ENCODE measurements at places on chromosomes 13 and 19. TPM values are rescaled to one million over a fixed set of nuclear protein-coding genes. Genes with fewer than 3 reads are reported as not detected.

The CYP2A7 gene
- not detected for total RNA-seq

The ZNF66 gene
- total RNA-seq: 1.4 TPM

The SYT5 gene
- total RNA-seq: 0.38 TPM

The BEST2 gene
- total RNA-seq: not detected

The OR7G3 gene
- not detected for total RNA-seq

The TNFAIP8L1 gene
- total RNA-seq: 8.2 TPM

The PRSS57 gene
- not detected for total RNA-seq

The ITGBL1 gene
- 84.5 TPM for total RNA-seq

The ZNF418 gene
- total RNA-seq: 0.54 TPM

The PMIS2 gene
- not detected for total RNA-seq

The LPAR6 gene
- 6.6 TPM for total RNA-seq

The CRX gene
- total RNA-seq: not detected

The RFPL4A gene
- total RNA-seq: not detected

The FCAR gene
- not detected for total RNA-seq

The CAPS gene
- 2.3 TPM for total RNA-seq

The DNAJC15 gene
- 26.0 TPM for total RNA-seq

The NLRP4 gene
- total RNA-seq: not detected

The IGLON5 gene
- not detected for total RNA-seq

The KLK6 gene
- total RNA-seq: not detected

Measured in HFFc6 (cell line).